CD4-positive, alpha-beta T cell treated with Interleukin-17A for 1 hour (primary cell): ENCODE measurements at places on chromosomes 2 and 18.

DNA sequence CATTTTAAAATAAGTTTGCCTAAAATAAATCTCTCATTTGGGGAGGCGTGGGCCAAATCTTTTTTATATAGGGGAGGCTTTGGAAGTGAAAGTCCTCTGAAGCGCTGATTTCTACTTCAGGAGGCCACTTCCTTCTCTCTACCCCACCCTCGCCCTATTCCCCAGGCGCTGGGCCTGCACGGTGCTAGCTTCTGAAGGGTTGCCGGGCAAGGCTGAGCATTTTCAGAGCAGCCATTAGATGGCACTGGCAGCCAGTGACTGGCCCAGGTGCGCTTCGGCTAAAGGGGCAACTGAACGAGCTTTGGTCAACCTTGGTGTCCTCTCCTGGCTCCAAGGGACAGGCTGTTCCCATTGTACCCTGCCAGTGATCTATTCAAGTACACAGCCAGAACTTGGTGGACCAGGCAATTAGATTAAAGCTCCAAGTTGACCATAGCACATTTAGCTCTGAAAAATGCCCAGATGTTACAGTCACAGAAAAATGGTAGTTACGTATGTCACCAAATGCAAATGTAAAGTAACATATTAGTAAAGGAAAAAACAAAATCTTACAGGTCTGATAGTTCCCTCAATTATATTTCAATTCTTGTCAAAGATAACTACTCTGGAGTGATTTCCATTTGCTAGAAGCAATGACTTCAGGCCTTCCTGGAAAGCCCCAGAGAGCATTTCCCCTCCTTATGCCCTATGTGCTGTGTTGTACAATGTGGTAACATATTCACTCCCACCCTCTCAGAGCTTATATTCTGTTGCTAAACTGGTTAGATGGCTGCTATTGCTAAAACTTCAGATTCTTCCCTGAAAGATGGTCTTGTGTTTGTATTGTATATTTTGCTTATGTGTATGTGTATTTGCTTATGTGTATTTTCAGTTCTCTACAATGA, 2.1 kb downstream of the POMC start:
- DNase-seq, result peak; percentile 61

- no peak for DNase-seq
These were observed 31.0 kb downstream of the ABCA12 start for GRCh38 chr2:215107216-215108056.

- no peak for DNase-seq
These were observed 70.5 kb downstream of the ZFP36L2 start for GRCh38 chr2:43155851-43156411.

DNA sequence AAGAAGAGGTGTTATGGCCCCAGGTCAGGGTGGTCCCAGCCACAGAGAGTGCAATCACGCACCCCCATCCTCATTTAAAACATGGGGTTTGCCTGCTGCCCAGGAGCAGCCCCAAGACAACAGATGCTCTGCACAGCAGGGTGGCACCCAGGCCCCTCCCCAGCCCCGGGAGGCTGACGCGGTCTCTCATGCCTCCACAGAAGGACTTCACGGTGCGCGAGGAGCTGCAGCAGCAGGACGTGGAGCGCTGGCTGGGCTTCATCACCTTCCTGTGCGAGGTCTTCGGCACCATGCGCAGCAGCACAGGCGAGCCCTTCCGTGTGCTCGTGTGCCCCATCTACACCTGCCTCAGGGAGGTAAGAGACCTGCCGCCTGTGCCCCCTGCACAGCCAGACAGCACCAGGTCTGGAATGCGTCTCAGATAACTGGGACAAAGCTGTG, 133.7 kb downstream of the SMAD7 start:
- no peak for DNase-seq

GRCh38 chr2:23926290-23926749, 603 bp downstream of the ATAD2B start:
- no peak for DNase-seq

- no peak for DNase-seq
These were observed 111.2 kb upstream of the NOSTRIN start for GRCh38 chr2:168691221-168691620.

- DNase-seq, result no peak
These were observed 5.2 kb upstream of the SPAST start for GRCh38 chr2:32058130-32058529.

GRCh38 chr2:63589148-63589958, 590 bp downstream of the MDH1 start:
- peak; percentile 17 for DNase-seq

DNA sequence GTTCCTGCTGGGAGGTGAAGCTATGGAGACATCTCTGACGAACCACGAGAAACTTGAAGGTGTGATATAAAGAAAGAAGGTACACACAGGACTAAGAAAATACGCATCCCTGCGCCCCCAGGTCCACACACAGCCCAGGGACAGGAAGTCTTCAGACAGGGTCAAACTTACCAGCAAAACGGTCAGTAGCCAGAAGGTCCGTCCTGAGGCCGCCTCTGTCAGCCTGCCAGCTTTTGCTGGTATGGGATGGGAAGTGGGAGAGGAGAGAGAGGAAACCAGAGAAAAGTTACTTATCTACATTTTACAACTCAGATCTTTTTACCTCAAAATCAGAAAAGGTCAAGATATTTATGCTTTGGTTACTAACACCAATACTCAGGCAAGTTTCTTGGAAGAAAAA, 47.2 kb downstream of the HDLBP start:
- DNase-seq, result no peak

- peak; percentile 62 for DNase-seq
These were observed 175.1 kb downstream of the NCK2 start for GRCh38 chr2:105919826-105920225.

DNA sequence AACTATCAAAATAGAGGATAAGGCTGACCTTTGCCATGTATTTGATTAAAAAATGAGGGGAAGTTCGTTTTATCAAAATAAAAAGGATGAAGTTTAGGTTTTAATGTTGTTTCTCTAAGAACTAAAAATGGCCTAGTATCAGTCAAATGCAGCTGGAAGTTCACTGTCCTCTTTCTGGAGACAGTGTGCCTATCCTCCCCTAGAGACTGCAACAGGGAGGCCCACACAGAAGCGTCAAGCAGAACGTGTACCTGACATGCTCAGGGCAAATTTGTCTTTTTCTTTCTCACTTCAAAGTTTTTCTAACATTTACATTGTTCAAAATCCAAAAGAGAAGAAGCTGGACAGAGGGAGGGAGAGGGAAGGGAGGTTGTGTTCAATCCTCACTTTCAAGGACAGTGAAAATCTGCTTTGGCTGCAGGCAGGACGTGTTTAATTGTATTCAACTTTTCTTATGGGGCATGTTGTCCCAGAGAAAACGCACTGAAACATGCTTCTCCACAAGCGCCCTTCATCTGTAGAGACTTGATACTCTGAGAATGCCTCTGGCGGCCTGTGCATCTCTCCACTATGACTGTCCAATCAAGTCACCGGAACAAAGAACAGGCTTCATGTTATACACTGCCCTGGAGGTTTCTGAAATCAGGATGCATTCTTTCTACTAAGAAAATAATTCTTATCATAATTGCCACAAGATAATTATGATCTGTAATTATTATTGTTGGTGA, 65.1 kb downstream of the FAM210A start:
- DNase-seq, result no peak

GRCh38 chr2:28591711-28592335, 96.0 kb downstream of the PLB1 start:
- DNase-seq, result no peak

- no peak for DNase-seq
These were observed 7.1 kb downstream of the MFSD6 start for GRCh38 chr2:190415251-190415650.

DNA sequence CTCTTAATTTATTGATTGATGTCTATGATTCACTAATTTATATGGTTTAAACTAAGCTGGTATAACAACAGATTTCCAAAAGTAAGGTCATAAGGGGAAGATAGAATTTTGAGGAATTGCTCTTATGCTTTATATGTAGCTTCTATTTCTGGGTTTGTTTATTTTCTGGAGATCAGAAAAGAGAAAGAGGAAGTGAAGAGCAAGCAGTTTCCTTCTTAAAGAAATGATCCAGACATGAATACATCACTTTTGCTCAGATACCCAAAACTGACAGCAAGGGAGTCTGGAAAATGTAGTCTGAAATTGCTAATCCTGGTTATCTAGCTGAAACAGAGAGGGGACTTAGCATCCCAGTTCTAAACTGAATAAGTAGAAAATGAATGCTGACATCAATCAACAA, 912.5 kb upstream of the CRIM1 start:
- DNase-seq, result no peak

- no peak for DNase-seq
These were observed 74.6 kb downstream of the MEP1B start for GRCh38 chr18:32264401-32264800.

DNA sequence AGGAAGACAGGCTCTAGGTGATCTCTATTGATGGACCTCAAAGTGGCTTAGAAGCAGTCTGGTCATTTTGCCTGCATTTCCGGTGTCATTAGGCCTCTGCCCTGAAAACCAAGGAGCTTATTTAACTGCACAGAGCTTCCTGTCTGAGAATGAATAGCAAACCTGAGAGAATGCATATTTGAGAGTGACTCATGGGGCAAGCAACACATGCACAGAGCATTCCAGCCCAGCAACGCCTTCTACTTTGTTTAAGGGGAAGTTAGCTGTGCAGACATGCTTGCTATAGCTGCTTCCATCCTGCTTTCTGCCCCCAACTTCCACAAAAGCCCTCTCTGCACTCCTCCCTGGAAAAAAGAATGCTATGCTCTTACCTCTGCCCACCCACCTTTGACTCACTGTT, 232.8 kb downstream of the GRB14 start:
- DNase-seq, result no peak

DNA sequence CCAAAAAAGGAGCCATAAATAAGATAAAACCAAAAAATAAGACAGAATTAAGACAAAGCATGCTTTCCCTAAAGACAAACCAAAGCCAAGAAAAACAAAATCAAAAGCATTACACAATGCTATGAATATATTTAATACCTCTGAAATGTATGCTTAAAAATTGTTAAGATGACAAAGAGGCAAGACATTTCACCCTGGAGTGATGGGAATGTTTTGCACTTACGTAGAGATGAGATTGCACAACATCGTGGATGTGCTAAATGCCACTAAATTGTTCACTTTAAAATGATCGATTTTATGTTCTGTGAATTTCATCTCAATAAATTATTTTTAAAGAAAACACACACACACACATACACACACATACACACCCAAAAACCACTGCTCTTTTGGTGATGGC, 386.6 kb upstream of the KLHL29 start:
- no peak for DNase-seq

DNA sequence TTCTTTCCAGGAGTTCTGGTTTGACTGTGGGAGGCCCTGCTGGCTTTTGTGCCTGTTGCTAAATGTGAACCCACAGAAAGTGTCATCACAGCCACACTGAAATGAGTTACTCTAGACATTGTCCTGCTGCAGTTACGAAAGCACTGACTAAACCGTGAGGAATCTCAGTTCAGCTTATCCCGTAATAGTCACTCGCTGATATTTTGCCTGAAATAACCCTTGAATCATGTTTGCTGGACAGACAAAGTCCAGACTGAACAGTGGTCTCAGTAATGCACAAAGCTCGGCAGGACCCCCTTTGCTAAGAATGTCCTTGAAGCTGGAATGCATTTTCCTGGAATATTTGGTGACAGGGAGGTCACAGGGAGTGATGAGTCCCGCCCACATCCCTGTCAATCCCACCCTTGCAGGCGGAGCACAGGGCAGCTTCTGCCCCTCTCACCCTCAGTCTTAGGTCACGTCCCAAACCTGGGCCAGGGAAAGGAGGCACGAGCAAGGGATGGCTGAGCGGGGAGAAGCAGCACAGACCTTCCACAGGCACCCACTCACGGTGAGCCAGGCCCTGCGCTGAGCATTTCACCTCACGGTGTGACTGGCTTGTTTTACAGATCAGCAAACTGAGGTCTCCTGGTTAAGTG, 53.4 kb downstream of the ADI1 start:
- DNase-seq, result no peak

DNA sequence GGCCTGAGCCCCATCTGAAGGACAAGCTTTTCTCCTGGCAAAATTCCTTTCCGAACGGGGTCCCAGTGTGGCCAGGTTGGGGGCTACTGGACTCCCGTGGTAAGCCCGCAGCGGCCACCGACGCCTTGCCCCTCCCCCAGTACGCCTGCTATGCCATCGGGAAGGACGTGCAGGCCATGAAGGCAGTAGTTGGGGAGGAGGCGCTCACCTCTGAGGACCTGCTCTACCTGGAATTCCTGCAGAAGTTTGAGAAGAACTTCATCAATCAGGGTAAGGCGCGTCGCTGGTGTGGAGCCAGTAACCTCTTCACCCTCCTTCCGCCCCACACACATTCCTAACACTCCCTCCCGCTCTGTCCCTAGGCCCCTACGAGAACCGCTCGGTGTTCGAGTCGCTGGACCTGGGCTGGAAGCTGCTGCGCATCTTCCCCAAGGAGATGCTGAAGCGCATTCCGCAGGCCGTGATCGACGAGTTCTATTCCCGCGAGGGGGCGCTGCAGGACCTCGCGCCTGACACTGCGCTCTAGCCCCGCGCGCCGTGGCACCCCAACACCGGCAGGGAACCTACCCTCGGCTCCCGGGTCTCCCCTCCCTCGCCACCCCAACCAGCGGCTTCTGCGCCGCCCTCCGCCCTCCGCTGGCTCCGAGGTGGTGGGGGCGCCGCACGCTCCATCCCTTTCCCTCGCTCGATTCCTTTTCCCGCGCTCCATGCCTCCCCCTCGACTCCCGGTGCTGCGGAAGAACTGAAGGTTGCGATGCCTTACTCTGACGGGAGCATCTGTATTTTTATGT, 13.6 kb upstream of the ANKRD53 start:
- DNase-seq, result peak; percentile 84

GRCh38 chr2:3469486-3469885, 49.8 kb downstream of the ADI1 start:
- no peak for DNase-seq

DNA sequence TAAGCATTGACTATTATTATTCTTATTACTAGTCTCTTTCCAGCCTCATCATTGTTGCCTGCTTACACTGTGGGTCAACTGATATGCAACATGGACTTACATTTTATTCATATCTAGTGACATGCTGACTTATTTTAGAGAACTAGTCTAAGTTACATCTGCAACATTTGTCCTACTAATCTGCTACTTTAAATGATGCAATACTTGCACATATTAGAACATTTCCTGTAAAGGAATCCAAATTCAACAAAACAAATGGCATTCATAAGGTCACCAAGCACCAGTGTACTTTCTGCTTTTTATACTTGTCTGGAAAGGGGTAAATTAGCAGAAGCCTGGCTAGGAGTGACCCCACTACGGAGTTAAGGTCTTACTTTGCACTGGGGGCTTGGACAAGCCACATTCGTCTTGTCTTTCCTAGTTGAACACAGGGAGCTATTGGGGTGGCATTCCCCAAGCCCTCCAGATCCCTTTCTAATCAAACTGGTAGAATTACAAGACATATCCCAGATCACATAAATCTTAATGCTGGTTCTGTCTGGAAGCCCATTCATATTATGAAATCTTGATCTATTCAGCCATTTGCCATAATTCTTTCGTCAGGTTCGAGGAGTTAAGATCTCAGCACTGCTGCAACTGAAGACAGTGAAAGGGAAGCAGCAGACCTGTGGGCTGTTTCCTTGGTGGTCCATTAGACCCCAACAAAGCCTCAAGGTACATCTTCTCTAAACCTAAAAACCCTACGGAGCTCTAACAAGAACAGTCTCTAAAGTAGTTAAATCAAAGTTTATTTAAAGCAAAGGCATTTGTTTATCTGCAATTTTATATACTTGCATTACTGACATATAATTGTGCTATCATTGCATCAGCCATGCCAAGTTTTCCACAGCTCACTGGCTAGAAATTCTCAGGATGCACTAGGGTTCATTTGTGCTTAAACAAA, 49.9 kb upstream of the RTN4 start:
- DNase-seq, result no peak

GRCh38 chr2:161981679-161982250, 92.2 kb downstream of the DPP4 start:
- no peak for DNase-seq
